GM23248 (cell line): ENCODE measurements at places on chromosomes 1 and 21. TPM values are rescaled to one million over a fixed set of nuclear protein-coding genes. Genes with fewer than 3 reads are reported as not detected.
A peak's percentile ranks its signal among the peaks of the same experiment; 100 is the strongest.

- peaks cover 16% of the 10 kb centered on the region for H3K36me3 ChIP-seq
- DNase-seq: no peak
- H3K4me3 ChIP-seq: no peak overlapping the region
- peak overlapping the region; percentile 91 for H3K27ac ChIP-seq
- H3K27me3 ChIP-seq: no peaks in the 10 kb centered on the region
- H3K4me1 ChIP-seq: peaks cover 16% of the 10 kb centered on the region
These were observed 12.2 kb upstream of the FAM167B start for GRCh38 chr1:32234792-32235191.

GRCh38 chr1:22792396-22793160, 81.9 kb downstream of the EPHB2 start:
- DNase-seq: no peak
- no peak overlapping the region for H3K4me3 ChIP-seq
- no peaks in the 10 kb centered on the region for H3K36me3 ChIP-seq
- no peaks in the 10 kb centered on the region for H3K27me3 ChIP-seq

GRCh38 chr1:35655196-35655595, 13.9 kb upstream of the PSMB2 start:
- no peaks in the 10 kb centered on the region for H3K27me3 ChIP-seq
- no peak overlapping the region for H3K4me3 ChIP-seq
- peaks cover 15% of the 10 kb centered on the region for H3K4me1 ChIP-seq
- H3K36me3 ChIP-seq: no peaks in the 10 kb centered on the region
- no peak overlapping the region for H3K27ac ChIP-seq

- no peak overlapping the region for H3K4me3 ChIP-seq
- DNase-seq: no peak
- peaks cover 8% of the 10 kb centered on the region; the same call in 1 of the 2 replicates for H3K4me1 ChIP-seq
- no peaks in the 10 kb centered on the region for H3K36me3 ChIP-seq
- H3K27ac ChIP-seq: no peak overlapping the region
These were observed 2.3 kb upstream of the CTNNBIP1 start for GRCh38 chr1:9912264-9912936.

GRCh38 chr1:84998642-84999280, 1.8 kb upstream of the MCOLN2 start:
- H3K27ac ChIP-seq: no peak overlapping the region
- peaks cover 43% of the 10 kb centered on the region for H3K27me3 ChIP-seq
- no peaks in the 10 kb centered on the region for H3K36me3 ChIP-seq
- peak overlapping the region; percentile 72; the same call in 1 of the 2 replicates for H3K4me3 ChIP-seq
- peak; percentile 18 for DNase-seq

GRCh38 chr1:215405211-215405610, 161.9 kb upstream of the KCTD3 start:
- DNase-seq: no peak
- H3K27ac ChIP-seq: no peak overlapping the region
- H3K4me1 ChIP-seq: peaks cover 6% of the 10 kb centered on the region; the same call in 1 of the 2 replicates

DNA sequence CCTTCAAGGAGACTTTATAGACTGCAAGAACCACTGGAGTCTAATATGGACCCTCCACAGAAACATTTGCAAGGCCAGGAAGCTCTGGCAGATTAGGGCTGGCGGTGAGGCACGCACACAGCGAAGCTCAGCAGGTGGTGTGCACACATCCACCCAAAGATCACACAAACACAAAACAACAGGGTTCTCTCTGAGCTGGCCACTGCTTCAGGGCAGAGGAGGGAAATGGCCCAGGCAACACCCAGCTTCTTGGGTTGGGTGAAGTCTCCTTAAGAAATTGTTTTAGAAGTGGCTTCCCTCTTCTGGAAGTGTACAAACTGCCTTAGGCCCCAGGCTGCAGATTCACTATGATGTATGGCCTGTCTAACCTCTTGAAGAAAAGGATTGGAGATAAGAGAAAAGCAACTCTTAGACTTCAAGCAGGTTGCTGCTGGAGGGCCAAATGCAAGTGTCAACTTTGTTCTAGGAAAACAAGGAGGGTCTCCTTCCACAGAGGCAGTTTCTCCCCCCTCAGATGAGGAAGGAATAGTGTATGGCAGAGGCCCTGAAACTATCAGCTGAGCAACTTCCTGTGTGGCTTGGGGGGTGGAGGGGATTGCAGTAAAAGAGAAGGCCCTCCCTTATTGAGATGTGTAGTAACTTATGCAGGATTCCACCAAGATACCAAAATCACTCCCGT, 2.0 kb downstream of the RCSD1 start:
- no peaks in the 10 kb centered on the region for H3K4me1 ChIP-seq
- H3K4me3 ChIP-seq: no peak overlapping the region
- H3K27ac ChIP-seq: no peak overlapping the region
- DNase-seq: no peak
- H3K36me3 ChIP-seq: no peaks in the 10 kb centered on the region

The IL19 gene
- not detected in 2 replicates for total RNA-seq

DNA sequence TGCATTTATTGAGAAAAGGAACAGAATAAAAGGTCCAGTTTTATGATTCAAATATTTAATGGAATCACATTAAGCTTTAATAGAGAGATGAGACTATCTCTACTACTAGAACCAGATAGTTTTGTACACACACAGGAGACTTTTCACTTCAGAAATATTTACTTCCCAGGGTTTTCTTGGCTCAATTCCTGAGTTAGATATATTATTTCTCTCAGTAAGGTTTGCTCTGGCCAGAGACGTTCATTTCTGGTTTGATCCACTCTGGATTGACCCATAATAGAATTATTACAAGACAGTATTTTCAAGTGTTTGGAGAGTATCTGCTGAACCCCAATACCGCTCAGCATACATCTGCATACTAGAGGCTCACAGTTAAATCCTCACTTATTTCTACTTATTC, 1.3 kb upstream of the RCOR3 start:
- peak; percentile 51 for DNase-seq
- 0 out of 2 replicates have a peak, but pooled peaks cover 4% of the 10 kb centered on the region for H3K36me3 ChIP-seq
- no peaks in the 10 kb centered on the region for H3K27me3 ChIP-seq
- peaks cover 11% of the 10 kb centered on the region for H3K4me1 ChIP-seq
- H3K4me3 ChIP-seq: peak overlapping the region; percentile 77

- H3K4me1 ChIP-seq: peaks cover 4% of the 10 kb centered on the region; the same call in 1 of the 2 replicates
- peak; percentile 66 for DNase-seq
- no peaks in the 10 kb centered on the region for H3K27me3 ChIP-seq
- H3K36me3 ChIP-seq: no peaks in the 10 kb centered on the region
- peak overlapping the region; percentile 74 for H3K4me3 ChIP-seq
These were observed 8.7 kb upstream of the MDM4 start for GRCh38 chr1:204507317-204508105.

The PRDM16 gene
- total RNA-seq: not detected in 2 replicates

The FAM167B gene
- total RNA-seq: 3.0 and 4.2 TPM in 2 replicates

The LINGO4 gene
- not detected in 2 replicates for total RNA-seq

The DYNLT4 gene
- total RNA-seq: not detected in 2 replicates

DNA sequence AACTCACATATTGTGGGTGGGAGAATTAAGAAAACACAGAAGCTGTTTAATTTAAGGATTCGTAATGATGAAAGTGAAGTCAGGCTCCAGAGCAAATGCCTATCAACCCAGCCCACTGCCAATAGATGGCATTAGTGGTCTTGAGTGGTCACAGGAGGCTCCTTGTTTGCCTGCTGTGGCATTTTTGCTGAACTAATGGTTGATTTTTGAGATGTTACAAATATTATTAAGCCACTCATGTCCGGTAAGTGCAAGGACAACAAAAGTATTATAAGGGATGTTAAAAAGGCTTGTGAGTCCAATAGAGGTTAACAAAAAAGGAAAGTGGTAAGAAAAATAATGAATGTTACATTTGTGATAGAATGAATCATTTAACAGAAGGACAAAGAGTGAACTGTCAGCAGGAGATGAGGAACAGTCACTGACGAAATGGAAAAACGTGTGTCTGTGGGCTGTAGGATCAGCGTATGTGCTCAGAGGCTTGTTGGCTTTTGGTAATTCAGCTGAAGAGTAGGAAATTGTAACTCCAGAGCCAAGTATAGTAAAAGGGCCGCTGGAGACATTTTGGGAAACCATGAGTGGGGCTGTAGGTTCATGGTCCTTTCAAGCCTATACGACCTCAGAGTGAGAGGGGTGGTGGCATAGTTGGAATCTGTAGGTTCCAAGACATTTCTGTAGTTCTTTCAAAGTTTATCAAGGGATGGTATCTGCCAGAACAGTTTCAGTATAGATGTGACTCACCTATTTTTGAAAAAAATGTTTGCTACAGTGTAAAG, 11.2 kb downstream of the SFT2D2 start:
- no peak for DNase-seq
- peaks cover 40% of the 10 kb centered on the region for H3K36me3 ChIP-seq
- H3K27ac ChIP-seq: no peak overlapping the region
- H3K27me3 ChIP-seq: no peaks in the 10 kb centered on the region
- peaks cover 27% of the 10 kb centered on the region for H3K4me1 ChIP-seq

- H3K36me3 ChIP-seq: no peaks in the 10 kb centered on the region
- no peak overlapping the region for H3K4me3 ChIP-seq
- H3K4me1 ChIP-seq: no peaks in the 10 kb centered on the region
- H3K27ac ChIP-seq: no peak overlapping the region
- no peaks in the 10 kb centered on the region for H3K27me3 ChIP-seq
These were observed 50.2 kb downstream of the RABGAP1L start for GRCh38 chr1:174209347-174210187.

DNA sequence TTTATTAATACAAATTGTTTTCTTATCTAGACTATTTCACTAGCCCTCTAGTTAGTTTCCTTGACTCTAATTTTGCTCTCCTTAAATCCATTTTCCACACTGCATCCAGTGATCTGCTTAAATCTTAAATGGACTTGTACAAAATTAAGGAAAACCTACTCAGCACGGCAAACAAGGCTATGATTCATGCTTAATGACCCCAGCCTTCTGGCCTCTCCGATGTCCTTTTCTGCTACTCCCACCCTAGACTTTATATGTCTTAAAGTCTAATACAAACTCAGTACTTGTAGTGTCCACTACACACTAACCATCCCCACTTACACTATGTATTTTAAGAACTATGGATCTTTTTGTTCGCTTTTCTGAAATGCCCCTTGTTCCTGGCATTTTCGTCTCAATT, 2.2 kb downstream of the TMED5 start:
- peaks cover 22% of the 10 kb centered on the region; the same call in 1 of the 2 replicates for H3K4me1 ChIP-seq
- peak overlapping the region; percentile 99 for H3K27ac ChIP-seq
- H3K4me3 ChIP-seq: peak overlapping the region; percentile 91
- H3K27me3 ChIP-seq: no peaks in the 10 kb centered on the region
- DNase-seq: peak; percentile 63

GRCh38 chr1:150564051-150564991, 15.1 kb downstream of the MCL1 start:
- H3K4me3 ChIP-seq: no peak overlapping the region
- peak overlapping the region; percentile 100 for H3K27ac ChIP-seq
- no peaks in the 10 kb centered on the region for H3K27me3 ChIP-seq
- no peaks in the 10 kb centered on the region for H3K36me3 ChIP-seq
- H3K4me1 ChIP-seq: peaks cover 66% of the 10 kb centered on the region

DNA sequence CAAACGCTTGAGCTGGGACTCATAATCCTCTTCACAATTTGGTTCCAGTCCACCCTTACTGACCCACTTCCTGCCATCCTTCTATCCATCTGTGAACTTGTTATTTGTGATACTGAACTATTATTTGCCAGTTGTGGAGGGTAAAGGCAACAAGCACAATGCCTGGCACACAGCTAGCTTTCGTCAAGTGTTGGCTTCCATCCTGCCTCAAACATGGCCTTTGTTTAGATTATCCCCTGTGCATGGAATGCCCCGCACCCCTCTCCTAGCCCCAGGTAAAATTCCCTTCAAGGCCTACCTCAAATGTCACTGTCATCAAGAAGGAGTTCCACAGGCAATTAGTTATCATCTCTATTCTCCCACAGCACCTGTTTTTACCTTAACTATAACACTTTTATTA, 11.4 kb upstream of the CDCA8 start:
- no peak for DNase-seq
- no peak overlapping the region for H3K27ac ChIP-seq
- no peak overlapping the region for H3K4me3 ChIP-seq
- H3K4me1 ChIP-seq: peaks cover 4% of the 10 kb centered on the region

DNA sequence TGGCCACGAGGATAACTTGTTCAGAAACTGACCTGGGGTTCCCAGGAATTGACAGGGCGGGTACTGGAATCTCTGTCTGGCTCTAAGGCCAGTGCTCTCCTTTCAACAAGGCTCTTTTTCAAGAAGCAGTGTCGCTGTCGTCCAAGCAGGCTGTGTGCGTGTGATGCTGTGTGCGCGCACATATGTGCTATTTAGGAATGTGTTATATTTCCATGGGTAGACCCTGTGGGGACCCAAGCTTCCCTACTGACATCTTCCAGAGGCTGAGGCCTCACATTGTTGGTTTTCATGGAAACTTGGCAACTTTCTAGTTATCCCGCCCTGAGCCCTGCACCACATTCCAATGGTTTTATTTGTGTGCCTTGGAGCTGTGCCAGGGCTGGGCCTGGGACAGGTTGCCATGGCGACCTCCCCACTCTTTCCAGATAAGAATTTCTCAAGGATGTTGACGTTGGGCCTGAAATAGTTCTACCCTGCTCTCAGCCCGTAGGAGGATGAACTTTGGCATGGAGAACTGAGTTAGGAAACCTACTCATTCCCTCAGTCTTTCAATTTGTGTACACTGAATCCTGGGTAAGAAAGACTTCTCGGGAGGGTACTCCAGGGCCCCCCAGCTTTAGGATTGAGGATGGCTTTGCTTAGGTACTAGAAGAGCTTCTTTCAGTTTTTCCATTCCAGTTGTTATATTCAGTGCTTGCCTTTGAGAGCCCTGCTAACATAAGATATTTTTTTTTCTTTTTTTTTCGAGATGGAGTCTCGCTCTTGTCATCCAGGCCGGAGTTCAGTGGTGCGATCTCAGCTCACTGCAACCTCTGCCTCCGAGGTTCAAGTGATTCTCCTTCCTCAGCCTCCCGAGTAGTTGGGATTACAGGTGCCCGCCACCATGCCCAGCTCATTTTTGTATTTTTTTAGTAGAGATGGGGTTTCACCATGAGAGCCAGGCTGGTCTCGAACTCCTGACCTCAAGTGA, 38.8 kb upstream of the SRSF10 start:
- no peaks in the 10 kb centered on the region for H3K27me3 ChIP-seq
- peak; percentile 100 for DNase-seq
- peak overlapping the region; percentile 98 for H3K27ac ChIP-seq
- H3K4me1 ChIP-seq: peaks cover 67% of the 10 kb centered on the region

GRCh38 chr1:163875927-163876320, 554.2 kb downstream of the NUF2 start:
- peak overlapping the region; percentile 63 for H3K4me3 ChIP-seq
- peaks cover 45% of the 10 kb centered on the region for H3K4me1 ChIP-seq
- no peaks in the 10 kb centered on the region for H3K27me3 ChIP-seq
- no peaks in the 10 kb centered on the region for H3K36me3 ChIP-seq
- peak overlapping the region; percentile 99 for H3K27ac ChIP-seq

DNA sequence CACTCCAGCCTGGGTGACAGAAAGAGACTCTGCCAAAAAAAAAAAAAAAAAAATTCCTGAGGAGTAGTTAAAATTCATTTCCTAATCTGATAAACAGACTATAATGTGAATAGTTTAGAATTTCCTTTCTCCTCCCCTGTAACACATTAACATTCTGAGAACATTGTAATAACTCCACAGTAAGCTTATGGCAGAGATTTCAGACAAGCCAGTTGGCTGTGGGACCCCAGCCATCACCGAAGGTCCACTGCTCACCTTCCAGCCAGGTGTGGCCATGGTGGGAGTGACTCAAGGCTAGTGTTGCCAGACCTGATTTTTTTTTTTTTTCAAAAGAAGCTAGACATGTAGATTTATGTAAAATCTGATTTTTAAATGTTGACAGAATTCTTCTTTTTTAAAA, 11.8 kb downstream of the KANK4 start:
- peaks cover 10% of the 10 kb centered on the region; the same call in 1 of the 2 replicates for H3K27me3 ChIP-seq
- no peak overlapping the region for H3K4me3 ChIP-seq
- no peak for DNase-seq
- no peaks in the 10 kb centered on the region for H3K4me1 ChIP-seq

The HMGCS2 gene
- not detected in 2 replicates for total RNA-seq

GRCh38 chr1:156543066-156543465, 29.3 kb downstream of the IQGAP3 start:
- no peak overlapping the region for H3K4me3 ChIP-seq
- no peaks in the 10 kb centered on the region for H3K36me3 ChIP-seq
- DNase-seq: no peak
- no peak overlapping the region for H3K27ac ChIP-seq
- no peaks in the 10 kb centered on the region for H3K4me1 ChIP-seq
